ENCODE measurements at places on chromosomes 3 and 15.

- no peaks in the 10 kb centered on the region for H3K27me3 ChIP-seq
- H3K36me3 ChIP-seq = peaks cover 38% of the 10 kb centered on the region
- peaks cover 66% of the 10 kb centered on the region for H3K4me1 ChIP-seq
- H3K4me3 ChIP-seq = peak overlapping the region; percentile 27
Observed at GRCh38 chr3:187000711-187001151, 70.4 kb downstream of the ST6GAL1 start.

DNA sequence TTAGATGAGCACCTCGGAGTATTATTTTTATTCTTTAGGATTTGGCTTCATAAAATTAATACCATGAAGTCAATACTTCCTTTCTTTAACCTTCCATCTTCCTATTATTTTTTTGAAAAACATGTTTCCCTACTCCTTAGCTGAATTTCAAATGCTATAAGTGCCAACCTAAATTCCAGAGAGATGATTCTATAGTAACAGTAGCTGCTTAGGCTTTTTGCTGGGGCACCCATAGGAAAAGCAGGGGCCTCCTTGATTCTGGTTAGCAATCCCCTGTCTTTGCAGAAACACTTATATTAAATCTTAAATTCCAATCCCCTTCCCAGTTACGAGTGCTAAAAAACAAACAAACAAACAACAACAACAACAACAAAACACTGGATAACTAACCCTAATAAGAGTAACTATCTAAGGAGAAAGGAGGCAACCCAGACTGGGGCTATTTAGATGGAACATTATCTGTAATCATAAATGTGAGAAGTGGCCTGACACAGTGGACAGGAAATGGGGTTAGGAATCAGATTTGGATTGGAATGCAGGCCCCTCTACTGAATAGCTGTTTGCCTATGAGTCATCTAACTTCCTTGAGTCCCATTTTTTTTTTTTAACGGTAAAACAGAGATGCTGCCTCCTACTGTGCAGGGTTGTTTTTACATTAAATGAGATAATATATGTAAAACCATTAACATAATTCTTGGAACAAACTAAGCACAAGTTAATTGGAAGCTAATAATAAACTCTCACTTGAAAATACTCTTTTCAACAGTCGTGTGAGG is 148.1 kb downstream of the WDR72 start:
- H3K4me1 ChIP-seq = no peaks in the 10 kb centered on the region
- H3K36me3 ChIP-seq = no peaks in the 10 kb centered on the region
- H3K27ac ChIP-seq = no peak overlapping the region

GRCh38 chr3:63933459-63933858 is 21.3 kb upstream of the SCAANT1 start:
- H3K36me3 ChIP-seq = peaks cover 24% of the 10 kb centered on the region
- no peak for DNase-seq
- H3K27ac ChIP-seq = peak overlapping the region; percentile 51
- no peak overlapping the region for H3K4me3 ChIP-seq
- H3K4me1 ChIP-seq = peaks cover 65% of the 10 kb centered on the region
- H3K27me3 ChIP-seq = no peaks in the 10 kb centered on the region

- no peaks in the 10 kb centered on the region for H3K4me1 ChIP-seq
- no peaks in the 10 kb centered on the region for H3K27me3 ChIP-seq
- H3K4me3 ChIP-seq = no peak overlapping the region
- DNase-seq = no peak
- H3K36me3 ChIP-seq = peaks cover 26% of the 10 kb centered on the region
Observed at GRCh38 chr3:8875836-8876235, 87.4 kb downstream of the RAD18 start.

DNA sequence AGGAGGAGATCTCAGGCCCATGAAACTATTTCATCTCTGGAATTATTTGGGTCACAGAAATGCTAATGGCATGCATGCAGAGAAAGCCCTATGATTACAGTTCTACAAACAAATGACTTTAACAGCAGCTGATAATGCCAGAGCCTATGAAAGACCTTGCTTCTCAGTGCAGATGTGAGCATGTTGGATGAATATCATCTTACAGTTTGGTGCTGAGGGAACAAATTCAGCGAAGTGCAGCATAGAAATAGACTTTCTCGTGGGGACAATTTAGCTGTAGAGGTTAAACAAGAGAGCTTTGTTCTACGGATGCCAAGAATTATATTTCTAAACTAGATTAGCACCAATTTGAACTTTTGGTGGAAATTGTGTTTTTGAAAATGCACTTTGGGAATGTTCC is 27.7 kb downstream of the PTX3 start:
- no peaks in the 10 kb centered on the region for H3K36me3 ChIP-seq
- no peak overlapping the region for H3K27ac ChIP-seq
- no peaks in the 10 kb centered on the region for H3K4me1 ChIP-seq

DNA sequence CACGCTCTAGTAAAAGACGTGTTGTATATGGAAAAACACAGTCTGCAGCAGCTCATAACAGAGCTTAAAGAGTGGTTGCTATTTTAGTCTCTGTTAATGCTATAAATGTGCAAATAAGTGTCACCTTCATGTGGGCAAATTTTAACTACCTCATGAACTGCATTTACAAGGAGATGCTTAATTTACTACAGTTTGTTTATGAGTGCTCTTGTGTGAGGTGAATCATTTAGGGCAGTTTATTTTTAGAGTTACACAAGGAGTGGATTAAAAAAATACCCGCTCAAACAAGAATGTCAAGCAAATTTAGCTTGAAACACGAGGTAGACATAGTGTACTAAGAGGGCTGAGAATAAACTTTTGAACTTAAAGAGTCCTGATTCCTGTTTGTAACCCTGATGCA is 579.0 kb downstream of the MFSD1 start:
- H3K4me3 ChIP-seq = no peak overlapping the region
- no peaks in the 10 kb centered on the region for H3K36me3 ChIP-seq
- no peaks in the 10 kb centered on the region for H3K27me3 ChIP-seq
- no peak overlapping the region for H3K27ac ChIP-seq

GRCh38 chr15:92621972-92622533 is 33.5 kb downstream of the FAM174B start:
- no peaks in the 10 kb centered on the region for H3K27me3 ChIP-seq
- no peak overlapping the region for H3K4me3 ChIP-seq
- peaks cover 19% of the 10 kb centered on the region for H3K4me1 ChIP-seq
- DNase-seq = no peak
- no peaks in the 10 kb centered on the region for H3K36me3 ChIP-seq

GRCh38 chr3:185931777-185932612 is 5.8 kb downstream of the TRA2B start:
- peak overlapping the region; percentile 91 for H3K27ac ChIP-seq
- H3K27me3 ChIP-seq = no peaks in the 10 kb centered on the region
- H3K36me3 ChIP-seq = peaks cover 97% of the 10 kb centered on the region
- peaks cover 71% of the 10 kb centered on the region for H3K4me1 ChIP-seq

DNA sequence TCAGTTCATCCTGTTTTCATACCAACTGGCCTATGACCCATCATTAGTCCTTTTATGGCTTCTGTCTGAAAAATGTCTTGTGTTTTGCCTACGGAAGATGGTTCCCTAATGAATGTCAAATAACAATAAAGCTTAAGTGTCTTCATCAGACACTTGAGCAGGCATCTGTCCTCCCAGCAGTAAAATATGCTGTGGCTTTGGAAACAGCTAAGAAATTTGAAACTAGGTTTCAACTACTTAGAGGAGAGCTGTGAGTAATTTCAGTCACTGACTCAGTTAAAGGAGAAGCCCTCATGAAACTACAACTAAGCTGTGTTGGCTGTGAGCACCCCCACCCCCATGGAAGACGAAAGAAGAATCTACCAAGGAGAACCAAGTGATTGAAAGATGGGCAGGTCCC is 409.4 kb upstream of the PPP2R3A start:
- peaks cover 4% of the 10 kb centered on the region for H3K27me3 ChIP-seq
- H3K4me3 ChIP-seq = no peak overlapping the region
- H3K4me1 ChIP-seq = no peaks in the 10 kb centered on the region
- no peak for DNase-seq
- no peaks in the 10 kb centered on the region for H3K36me3 ChIP-seq
- no peak overlapping the region for H3K27ac ChIP-seq

GRCh38 chr15:45183511-45183910 is 4.3 kb downstream of the SHF start:
- no peaks in the 10 kb centered on the region for H3K27me3 ChIP-seq
- H3K4me3 ChIP-seq = no peak overlapping the region
- H3K4me1 ChIP-seq = peaks cover 35% of the 10 kb centered on the region
- peaks cover 2% of the 10 kb centered on the region for H3K36me3 ChIP-seq
- DNase-seq = no peak

GRCh38 chr15:38600236-38600635 is 35.6 kb upstream of the RASGRP1 start:
- no peaks in the 10 kb centered on the region for H3K36me3 ChIP-seq
- H3K4me1 ChIP-seq = peaks cover 5% of the 10 kb centered on the region
- H3K27ac ChIP-seq = no peak overlapping the region
- DNase-seq = no peak
- H3K4me3 ChIP-seq = no peak overlapping the region

- no peaks in the 10 kb centered on the region for H3K36me3 ChIP-seq
- no peak overlapping the region for H3K4me3 ChIP-seq
- DNase-seq = no peak
- peaks cover 42% of the 10 kb centered on the region for H3K27me3 ChIP-seq
- no peak overlapping the region for H3K27ac ChIP-seq
- H3K4me1 ChIP-seq = no peaks in the 10 kb centered on the region
Observed at GRCh38 chr15:71530116-71530515, 280.2 kb upstream of the NR2E3 start.

GRCh38 chr3:116951610-116952009 is 242.0 kb downstream of the TUSC7 start:
- no peak overlapping the region for H3K4me3 ChIP-seq
- H3K27ac ChIP-seq = no peak overlapping the region
- no peaks in the 10 kb centered on the region for H3K36me3 ChIP-seq

- DNase-seq = no peak
- no peak overlapping the region for H3K4me3 ChIP-seq
- H3K4me1 ChIP-seq = peaks cover 11% of the 10 kb centered on the region
- H3K27ac ChIP-seq = no peak overlapping the region
- no peaks in the 10 kb centered on the region for H3K27me3 ChIP-seq
- H3K36me3 ChIP-seq = no peaks in the 10 kb centered on the region
Observed at GRCh38 chr3:59531994-59532393, 482.2 kb upstream of the CFAP20DC start.

GRCh38 chr15:70044168-70044567 is 53.5 kb downstream of the TLE3 start:
- peaks cover 17% of the 10 kb centered on the region for H3K36me3 ChIP-seq
- no peaks in the 10 kb centered on the region for H3K27me3 ChIP-seq
- H3K4me1 ChIP-seq = no peaks in the 10 kb centered on the region
- no peak for DNase-seq
- no peak overlapping the region for H3K4me3 ChIP-seq
- H3K27ac ChIP-seq = no peak overlapping the region

DNA sequence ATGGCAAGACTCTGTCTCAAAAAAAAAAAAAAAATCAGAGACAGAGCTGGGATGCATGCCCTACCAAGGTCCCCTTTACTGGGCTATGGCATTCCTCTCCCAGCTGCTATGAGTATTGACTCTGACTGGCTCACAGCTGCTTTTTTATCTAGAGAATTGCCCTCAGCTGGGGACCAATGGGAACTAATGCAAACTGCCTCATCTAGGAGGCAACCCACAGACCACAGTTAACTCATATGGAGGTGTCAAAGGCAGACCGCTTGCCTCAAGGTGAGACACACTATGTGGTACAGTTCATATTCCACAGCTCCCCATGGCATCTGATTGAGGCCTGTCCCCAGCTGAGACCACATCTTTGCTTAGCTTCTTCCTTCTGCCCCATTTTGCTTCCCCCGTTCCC is 183.5 kb upstream of the EOMES start:
- peaks cover 33% of the 10 kb centered on the region for H3K4me1 ChIP-seq
- no peak overlapping the region for H3K4me3 ChIP-seq
- peak; percentile 15 for DNase-seq
- no peak overlapping the region for H3K27ac ChIP-seq
- H3K36me3 ChIP-seq = no peaks in the 10 kb centered on the region

DNA sequence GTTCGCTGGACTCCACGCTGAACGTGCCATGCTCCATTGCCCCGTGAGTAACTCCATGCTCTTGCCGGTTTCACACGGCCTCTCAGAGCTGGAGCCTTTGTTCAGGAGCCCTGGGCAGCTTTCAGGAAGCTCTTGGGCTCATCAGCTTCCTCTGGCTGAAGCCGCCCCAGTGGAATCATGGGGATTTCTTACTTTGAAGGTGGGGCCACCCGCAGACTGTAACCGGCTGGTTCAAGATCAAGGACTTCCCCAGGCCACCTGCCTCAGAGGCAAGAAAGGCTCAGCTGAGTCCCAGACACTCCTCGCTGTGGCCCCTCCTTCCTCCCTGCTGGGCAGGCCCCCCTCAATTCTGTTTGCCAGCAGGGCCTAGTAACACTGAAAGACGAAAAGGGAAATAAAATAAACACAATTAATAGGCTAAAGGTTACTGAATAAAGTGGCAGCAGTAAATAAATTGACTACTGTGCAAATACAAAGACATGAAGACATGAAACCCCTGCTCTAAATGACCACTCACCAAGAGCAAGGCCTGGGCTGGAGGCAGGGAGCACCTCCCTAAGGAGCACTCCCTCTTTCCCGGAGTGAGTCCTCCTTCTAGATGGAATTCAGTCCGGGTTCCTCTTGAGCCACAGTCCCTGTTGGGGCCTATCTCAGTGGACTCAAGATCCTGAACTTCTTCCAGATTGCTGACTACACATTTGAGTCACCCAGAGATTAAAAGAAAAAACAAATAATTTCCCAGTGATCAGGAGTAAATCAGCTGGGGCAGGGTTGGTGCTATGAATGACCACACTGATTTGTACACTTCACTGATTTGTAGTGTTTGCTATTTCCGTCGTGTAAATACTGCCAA is 51.0 kb downstream of the ZDHHC19 start:
- no peaks in the 10 kb centered on the region for H3K27me3 ChIP-seq
- peak; percentile 55 for DNase-seq
- H3K4me3 ChIP-seq = no peak overlapping the region
- H3K4me1 ChIP-seq = peaks cover 10% of the 10 kb centered on the region

DNA sequence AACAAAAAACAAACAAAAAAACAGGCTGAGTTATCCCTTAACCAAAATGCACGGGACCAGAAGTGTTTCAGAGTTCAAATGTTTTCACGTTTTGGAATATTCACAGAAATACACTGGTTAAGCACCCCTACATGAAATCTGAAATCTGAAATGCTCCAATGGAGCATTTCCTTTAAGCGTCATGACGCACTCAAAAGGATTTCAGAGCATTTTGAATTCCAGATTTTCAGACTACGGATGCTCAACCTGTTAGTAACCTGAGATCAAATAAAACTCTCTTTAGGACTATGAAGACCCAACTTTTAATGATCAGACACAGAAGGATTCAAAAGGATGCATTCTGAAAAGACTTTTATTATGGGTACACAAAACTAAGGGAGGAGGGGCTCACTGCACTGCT is 9.6 kb downstream of the CLPX start:
- H3K27ac ChIP-seq = no peak overlapping the region
- peaks cover 47% of the 10 kb centered on the region for H3K36me3 ChIP-seq
- H3K4me1 ChIP-seq = peaks cover 11% of the 10 kb centered on the region
- no peak overlapping the region for H3K4me3 ChIP-seq
- no peak for DNase-seq

DNA sequence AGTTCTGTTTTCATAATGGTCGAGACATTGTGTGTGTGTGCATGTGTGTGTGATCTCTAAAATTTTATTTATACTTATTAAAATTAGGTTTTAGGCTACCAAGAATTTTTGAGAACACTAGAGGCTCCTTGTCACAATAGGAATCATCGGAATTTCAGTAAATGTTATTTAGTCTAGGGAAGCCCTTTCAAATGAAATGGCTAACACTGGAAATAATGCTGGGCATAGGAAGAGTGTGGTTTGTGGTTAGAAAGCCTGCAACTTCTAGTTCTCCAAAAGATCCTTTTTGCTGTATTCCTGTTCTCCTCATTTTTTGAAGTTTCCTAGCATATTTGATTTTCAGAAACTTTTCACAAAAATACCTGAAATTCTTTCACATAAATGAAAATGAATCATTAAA is 92.5 kb upstream of the MBNL1 start:
- no peaks in the 10 kb centered on the region for H3K27me3 ChIP-seq
- H3K4me1 ChIP-seq = peaks cover 33% of the 10 kb centered on the region
- H3K27ac ChIP-seq = no peak overlapping the region
- DNase-seq = no peak
- H3K4me3 ChIP-seq = no peak overlapping the region
